ENCODE measurements at places on chromosomes 1 and 21. TPM values are rescaled to one million over a fixed set of nuclear protein-coding genes. Genes with fewer than 3 reads are reported as not detected.

Gene MAP3K21
- total RNA-seq: 33.6 TPM

Gene APOBEC4
- total RNA-seq: not detected

Gene KRTAP7-1
- not detected for total RNA-seq

Gene CASQ1
- not detected for total RNA-seq

Gene HES2
- total RNA-seq: not detected

Gene RNF186
- total RNA-seq: not detected

Gene ERO1B
- 6.4 TPM for total RNA-seq

Gene RGS2
- 46.9 TPM for total RNA-seq

Gene CFHR2
- not detected for total RNA-seq

DNA sequence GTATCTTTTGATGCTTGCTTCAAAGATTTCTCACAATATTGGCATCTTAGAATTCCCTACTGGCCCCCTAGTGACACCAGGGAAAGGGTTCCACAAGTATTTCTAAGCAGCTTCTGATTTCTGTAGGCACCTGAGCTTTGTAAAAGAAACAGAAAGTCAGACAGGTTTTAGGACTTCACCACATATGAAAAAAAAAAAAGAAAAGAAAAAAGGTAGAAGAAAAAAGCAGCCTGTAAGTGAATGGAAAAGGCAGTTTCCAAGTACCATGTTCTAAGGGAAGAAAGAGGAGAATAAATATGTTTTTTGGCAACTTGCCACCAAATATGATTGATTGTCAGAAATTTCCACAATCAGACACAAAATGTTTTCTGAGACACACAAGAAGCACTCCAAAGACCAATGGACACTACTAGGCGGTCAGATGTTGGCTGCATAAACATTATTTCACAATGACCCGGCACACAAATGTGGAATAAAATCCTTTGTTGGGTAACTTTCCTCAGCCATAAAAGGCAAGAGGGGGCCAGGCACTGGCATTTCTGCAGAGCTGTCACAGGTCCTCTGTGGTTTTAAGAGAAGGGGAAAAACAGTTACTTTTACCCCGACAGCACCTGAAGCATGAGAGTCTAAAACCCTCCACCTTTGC lies 12.7 kb upstream of the CPLANE2 start:
- no peak for DNase-seq

- DNase-seq: no peak
Measured at GRCh38 chr1:114435088-114435715, 75.8 kb downstream of the TRIM33 start.

- no peak for DNase-seq
Measured at GRCh38 chr1:74971982-74972381, 162.2 kb upstream of the LHX8 start.

DNA sequence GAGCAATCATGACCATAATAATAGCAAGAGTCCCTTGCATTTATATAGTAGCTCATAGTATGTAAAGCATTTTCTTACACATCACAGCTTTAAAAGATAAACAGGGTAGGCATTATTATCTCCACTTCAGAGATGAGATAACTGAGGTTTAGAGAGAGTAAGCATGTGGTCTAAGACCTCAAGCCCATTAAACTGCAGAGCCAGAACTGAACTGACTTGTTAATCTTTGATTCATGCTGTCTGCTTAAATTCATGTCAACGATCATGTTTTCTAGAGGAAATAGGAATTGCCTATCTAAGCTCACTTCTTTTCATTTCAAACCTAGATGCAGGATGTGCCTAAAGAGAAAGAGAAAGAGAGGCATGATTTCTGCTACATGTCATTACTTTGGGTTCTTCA lies 524.8 kb downstream of the PTPRC start:
- no peak for DNase-seq

DNA sequence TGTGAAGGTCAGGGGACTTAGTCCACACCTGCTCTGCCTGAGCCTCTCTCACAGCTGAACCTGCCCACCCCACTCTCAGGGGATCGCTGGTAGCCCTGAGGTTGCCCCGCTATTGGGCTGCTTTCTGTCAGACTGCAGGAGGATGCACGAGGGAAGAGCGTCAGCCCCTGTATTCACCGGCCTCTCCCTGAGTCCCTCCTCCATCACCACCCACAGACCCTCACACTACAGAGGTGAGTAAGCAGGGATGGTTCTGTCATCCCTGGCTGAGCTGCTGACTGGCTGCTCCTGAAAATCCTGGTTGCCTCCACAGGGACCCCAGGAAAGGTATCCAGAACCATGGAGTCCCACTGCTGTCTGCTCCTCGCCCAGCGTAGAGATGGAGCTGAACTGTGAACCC lies 118.7 kb downstream of the SYT2 start:
- DNase-seq: no peak

DNA sequence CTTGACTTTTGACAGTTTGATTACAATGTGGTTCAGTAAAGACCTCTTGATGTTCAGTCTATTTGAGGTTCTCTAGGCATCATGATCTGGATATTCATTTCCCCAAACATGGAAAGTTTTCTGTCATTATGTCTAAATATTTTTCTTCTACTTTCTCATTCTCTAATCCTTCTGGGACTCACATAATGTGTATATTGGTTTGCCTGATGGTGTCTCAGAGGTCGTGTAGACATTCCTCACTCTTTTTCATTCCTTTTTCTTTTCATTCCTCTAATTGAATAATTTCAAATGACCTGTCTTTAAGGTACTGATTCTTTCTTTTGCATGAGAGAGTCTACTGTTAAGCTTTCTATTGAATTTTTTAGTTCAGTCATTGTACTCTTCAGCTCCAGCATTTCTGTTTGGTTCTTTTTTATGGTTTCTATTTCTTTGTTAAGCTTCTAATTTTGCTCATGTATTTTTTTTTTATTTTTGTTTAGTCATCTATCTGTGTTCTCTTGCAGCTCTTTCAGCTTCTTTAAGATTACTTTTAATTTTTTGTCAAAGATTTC lies 158.4 kb downstream of the GDAP2 start:
- no peak for DNase-seq

- no peak for DNase-seq
Measured at GRCh38 chr1:53334781-53335180, 6.9 kb upstream of the LRP8 start.

DNA sequence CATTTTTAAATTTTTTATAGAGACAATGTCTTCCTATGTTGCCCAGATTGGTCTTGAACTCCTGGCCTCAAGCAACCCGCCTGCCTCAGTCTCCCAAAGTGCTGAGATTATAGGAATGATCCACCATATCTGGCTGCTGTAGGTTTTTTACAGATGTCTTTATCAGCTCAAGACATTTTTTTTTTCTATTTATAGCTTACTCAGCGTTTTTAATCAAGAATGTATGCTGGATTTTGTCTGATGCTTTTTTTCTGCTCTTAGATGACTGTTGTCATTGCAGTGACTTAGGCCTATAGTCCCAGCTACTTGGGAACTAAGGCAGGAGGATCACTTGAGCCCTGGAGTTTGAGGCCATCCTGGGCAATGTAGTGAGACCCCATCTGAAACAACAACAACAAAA lies 72.5 kb downstream of the POFUT2 start:
- DNase-seq: no peak

- peak; percentile 23 for DNase-seq
Measured at GRCh38 chr1:28129150-28129549, 40.7 kb upstream of the EYA3 start.

- peak; percentile 98 for DNase-seq
Measured at GRCh38 chr1:201955009-201955728, at the start of gene TIMM17A. Gene TIMM17A, plus strand, starts transcription at chr1:201955503. Its CDS starts 24 bp downstream, at chr1:201955527.

GRCh38 chr1:24203404-24203803 lies 16.3 kb upstream of the IFNLR1 start:
- peak; percentile 55 for DNase-seq

DNA sequence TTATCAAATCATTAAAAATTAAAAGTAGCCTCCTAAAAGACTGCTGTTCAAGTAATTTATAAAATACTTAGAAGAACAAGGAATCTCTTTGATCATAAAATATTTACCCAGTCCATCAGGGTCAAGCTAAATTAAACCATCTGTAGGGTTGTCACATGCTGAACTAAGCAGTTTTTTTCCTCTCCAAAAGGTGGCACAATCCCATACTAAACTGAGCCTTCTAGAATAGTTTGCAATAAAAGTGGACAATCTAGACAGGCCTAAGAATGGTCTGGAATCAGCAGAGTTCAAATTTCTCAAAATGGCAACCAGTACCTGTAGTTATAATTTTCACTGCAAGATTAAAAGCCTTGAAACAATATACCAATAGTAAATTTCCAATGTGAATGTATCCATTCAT lies 194.8 kb downstream of the EIF4G3 start:
- no peak for DNase-seq

- DNase-seq: no peak
Measured at GRCh38 chr1:14470802-14471201, 127.7 kb upstream of the KAZN start.

GRCh38 chr1:115757326-115757725 lies 11.2 kb downstream of the CASQ2 start:
- no peak for DNase-seq

DNA sequence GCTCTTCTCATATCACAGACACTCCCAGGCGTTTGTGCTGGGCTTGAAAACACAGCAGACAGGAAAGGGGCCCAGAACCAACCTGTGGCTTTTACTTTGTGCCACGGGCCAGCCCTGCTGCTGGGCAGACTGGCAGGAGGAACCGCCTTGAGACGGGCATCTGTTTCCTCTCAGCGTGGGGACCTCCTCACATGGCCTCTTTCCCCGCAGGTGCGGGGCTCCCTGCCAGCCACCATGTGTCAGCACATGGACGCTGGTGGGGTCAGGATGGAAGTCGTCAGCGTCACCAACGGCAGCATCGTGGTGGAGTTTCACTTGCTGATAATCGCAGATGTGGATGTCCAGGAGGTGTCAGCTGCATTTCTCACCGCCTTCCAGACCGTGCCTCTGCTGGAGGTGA lies 47.8 kb downstream of the UMODL1 start:
- DNase-seq: no peak

DNA sequence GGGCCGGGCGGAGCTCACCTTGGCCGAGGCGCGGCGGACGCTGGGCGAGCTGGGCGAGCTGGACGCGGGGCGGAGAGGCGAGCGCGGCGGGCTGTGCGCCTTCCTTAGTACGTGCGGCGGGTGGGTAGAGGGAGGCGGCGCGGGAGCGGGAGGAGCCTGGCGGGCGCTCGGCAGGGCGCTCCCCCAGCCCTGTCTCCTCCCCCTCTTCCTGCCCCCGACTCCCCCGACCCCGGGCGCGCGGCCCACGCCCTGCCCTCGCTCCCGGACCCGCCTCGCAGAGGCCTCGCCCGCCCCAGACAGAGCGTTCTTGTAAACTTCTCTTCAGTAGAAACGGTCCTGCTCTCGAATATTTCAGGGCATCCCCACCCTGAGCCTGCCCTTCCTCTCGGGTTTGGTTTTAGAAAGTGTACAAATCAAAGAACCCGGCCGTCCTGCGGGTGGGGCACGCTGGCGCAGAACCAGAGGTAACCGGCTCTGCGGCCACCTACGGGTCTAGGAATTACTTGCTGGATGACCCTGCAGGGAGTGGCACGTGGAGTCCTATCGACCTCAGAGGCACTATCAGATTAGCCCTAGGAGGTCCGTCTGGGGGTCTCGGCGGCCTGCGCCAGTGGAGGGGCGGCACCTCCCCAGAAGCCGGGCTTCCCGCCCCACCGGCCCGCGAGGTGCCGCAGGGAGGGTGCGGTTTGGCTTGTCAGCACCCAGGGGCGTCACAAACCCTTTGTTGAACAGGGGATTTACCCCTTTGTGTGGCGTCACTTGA lies at the start of gene S100A10:
S100A10 (minus strand) TSS at position 126 of the 763 bp plus-strand sequence. CDS start 7,629 bp downstream, outside the sequence.
- DNase-seq: peak; percentile 91

- DNase-seq: no peak
Measured at GRCh38 chr1:200336101-200336845, 73.6 kb downstream of the ZNF281 start.

- DNase-seq: no peak
Measured at GRCh38 chr1:238152119-238152518, 261.4 kb upstream of the ZP4 start.

GRCh38 chr1:6517435-6517851 lies 26.0 kb upstream of the PLEKHG5 start:
- no peak for DNase-seq

GRCh38 chr1:237048803-237049202 lies 6.8 kb downstream of the RYR2 start:
- no peak for DNase-seq

DNA sequence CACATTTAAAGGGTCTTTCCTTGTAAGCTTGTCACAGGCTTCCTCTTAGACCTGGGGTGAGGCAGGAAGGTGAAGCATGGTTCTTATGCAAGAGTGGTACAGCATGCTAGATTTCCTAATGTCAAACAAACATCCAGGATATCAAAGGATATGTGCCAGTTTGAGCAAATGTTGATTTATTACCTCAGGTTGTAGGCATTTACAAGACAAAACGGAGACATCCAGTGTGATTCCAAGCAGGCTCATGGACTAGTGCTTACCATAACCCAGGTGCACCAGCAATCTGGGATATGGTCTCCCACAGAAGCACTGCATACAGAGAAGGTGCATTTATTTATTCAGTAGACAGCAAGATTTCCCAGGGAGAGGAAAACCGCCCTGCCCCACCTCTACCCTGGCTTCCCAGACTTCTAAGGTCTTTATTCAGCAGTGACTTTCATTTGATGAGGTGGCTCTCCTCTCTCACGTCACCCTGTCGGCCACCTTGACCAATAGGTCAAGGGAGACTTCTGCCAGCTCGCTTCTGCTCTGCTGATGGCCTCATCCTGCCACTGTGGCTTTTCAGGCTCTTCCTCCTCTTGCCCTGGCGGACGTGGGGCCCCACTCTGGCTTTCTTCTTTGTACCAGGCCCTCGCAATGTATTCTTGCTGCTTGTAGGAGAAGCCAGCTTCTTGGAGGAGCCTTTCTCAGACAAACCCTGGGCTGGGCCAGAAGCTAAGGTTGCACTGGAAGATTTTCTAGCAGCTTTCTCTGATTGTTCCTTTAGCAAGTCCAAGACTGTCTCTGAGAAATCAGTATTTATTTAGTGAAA lies 25.6 kb downstream of the HHIPL2 start:
- no peak for DNase-seq

GRCh38 chr21:36613554-36613953 lies 85.4 kb upstream of the SIM2 start:
- no peak for DNase-seq

GRCh38 chr1:58764294-58764978 lies 19.4 kb downstream of the JUN start:
- no peak for DNase-seq

DNA sequence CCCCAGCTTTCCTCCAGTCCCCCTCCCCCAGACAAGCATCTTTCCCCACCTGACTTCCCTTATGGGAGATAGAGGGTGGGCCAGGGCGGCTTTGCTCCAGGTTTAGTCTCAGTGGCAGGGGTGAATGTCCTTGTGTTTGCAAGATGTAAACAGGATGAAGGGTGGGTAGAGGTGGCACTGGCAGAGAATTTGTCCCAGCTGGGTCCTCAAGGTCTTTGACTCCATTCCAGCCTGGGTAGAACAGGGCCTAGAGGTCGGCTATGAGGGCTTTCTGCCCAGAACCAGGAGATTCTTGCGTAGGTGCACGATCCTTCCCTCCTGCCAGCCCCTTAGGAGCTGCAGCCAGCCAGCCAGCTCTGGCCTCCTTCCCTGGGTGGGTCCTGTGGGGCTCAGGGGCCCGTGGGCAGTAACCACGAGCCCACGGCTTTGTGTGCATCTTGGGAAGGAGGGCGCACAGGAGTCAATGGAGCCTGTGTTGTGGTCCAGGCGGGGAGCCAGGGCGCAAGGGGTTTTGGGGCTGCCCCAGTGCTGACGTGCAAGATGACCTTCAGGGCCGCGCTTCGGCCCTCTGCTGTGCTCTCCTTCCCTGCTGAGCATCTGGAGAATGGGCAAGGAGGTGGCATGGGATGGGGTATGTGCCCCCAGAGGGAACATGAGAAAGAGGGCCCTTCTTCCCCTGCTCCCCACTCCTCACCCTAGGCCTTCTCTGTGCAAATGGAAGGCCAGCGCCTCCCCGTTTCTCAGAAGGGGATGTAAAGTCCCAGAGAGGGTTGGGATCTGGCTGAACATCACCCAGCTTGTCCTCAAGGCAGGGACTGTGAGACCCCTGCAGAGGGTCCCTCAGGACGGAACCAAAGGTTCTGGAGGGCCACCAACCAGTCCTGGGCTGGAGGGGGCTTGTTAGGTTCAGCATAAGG lies 15.7 kb downstream of the POU3F1 start:
- no peak for DNase-seq

All from Calu3 (cell line).